ENCODE measurements at places on chromosomes 3 and 15.

GRCh38 chr3:15348246-15348645, 15.9 kb upstream of the SH3BP5 start:
- no peak for DNase-seq

- DNase-seq: no peak
Measured at GRCh38 chr3:56302417-56302816, 165.8 kb downstream of the ERC2 start.

- DNase-seq: no peak
Measured at GRCh38 chr3:101847328-101847727, 2.0 kb upstream of the NFKBIZ start.

- no peak for DNase-seq
Measured at GRCh38 chr15:74377831-74378766, 10.7 kb upstream of the CYP11A1 start.

DNA sequence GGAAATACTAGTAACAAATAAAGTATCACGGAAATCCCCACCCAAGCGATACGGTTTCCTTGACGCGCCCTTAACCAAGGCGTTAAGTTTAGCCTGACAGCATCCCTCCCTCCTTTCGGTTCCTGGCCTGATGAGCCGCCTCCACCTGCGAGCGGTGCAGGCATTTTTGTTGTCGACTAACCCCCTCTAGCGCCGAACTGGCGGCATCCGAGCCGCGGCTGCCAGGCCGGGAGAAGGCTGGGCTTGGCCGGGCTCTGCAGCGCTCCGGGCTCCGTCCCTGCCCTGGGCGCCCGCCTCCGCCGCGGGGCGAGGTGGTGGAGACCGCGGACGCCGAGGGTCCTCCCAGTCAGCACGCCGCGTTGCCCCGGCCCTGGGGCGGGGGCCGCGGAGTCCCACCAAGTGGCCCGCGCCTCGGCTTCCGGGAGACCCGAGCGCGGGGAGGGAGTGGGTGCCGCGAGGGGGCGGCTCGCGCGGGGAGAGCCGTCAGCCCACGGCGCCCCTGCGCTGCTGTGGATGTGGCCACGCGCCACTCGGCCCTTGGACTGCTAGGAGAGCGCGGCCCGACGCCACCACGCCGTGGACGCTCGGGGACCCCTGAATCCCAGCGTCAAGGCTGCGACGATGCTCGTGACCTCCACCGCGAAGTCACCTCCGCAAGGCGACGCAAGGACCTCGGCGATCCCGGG, 1.1 kb upstream of the EPHA6 start:
- peak; percentile 21 for DNase-seq

DNA sequence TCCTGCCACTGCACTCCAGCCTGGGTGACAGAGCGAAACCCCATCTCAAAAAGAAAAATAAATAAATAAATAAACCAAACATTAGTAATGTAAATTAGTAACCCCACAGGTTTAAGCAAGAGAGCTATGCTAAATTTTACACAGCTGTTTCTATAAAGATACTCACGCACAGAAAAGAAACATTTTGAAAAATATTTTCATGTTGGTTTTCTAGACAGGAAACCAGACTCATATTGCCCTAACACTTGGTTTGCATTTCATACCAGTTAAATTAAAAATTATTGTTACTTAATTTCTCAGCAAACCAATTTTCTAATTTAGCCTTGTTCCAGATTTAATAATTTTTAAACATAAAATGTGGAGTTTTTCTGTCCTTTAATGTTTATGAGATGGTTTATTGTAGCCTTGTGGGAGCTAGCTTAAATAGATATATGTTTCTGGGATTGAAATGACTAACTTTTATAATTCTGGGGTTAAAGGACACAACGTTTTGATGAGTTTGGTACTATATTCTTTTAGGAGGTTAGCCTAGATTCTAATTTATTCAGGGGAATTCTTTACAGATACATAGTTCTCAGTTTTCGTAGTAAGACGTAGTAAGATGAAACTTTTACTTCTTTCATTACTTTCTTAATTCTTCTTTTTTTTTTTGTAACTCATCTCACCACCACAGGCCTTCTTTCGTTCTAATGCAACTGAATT, 42.6 kb upstream of the SLC4A7 start:
- DNase-seq: no peak

- DNase-seq: no peak
Measured at GRCh38 chr15:72153269-72154000, 35.2 kb downstream of the SENP8 start.

GRCh38 chr15:75451674-75452363, at the start of gene SIN3A:
SIN3A (minus strand) TSS chr15:75451690; CDS start chr15:75430375, 21,315 bp downstream.
- peak; percentile 100 for DNase-seq

- no peak for DNase-seq
Measured at GRCh38 chr3:127114337-127115070, 78.4 kb upstream of the PRR23E start.

GRCh38 chr15:95875121-95875643, 455.3 kb upstream of the NR2F2 start:
- DNase-seq: no peak

DNA sequence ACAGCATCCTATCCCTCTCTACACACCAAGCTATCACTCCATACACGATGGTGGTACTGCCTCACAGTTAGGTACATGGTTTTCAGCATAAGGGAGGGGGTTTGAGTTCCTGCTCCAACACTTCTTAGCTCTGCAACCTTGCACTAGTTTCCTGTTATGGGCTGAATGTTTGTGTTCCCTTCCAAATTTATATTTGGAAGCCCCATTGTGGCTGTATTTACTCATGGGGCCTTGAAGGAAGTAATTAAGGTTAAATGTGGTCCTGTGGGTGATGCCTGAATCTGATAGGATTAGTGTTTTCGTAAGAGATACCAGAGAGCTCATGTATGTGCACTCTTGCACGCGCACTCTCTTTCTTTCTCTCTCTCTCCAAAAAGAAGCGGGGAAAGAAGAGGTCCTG, 259.4 kb downstream of the RORA start:
- no peak for DNase-seq

GRCh38 chr3:135756106-135756668, 209.3 kb upstream of the PPP2R3A start:
- DNase-seq: no peak

- no peak for DNase-seq
Measured at GRCh38 chr15:74584779-74585178, 30.9 kb upstream of the CLK3 start.

DNA sequence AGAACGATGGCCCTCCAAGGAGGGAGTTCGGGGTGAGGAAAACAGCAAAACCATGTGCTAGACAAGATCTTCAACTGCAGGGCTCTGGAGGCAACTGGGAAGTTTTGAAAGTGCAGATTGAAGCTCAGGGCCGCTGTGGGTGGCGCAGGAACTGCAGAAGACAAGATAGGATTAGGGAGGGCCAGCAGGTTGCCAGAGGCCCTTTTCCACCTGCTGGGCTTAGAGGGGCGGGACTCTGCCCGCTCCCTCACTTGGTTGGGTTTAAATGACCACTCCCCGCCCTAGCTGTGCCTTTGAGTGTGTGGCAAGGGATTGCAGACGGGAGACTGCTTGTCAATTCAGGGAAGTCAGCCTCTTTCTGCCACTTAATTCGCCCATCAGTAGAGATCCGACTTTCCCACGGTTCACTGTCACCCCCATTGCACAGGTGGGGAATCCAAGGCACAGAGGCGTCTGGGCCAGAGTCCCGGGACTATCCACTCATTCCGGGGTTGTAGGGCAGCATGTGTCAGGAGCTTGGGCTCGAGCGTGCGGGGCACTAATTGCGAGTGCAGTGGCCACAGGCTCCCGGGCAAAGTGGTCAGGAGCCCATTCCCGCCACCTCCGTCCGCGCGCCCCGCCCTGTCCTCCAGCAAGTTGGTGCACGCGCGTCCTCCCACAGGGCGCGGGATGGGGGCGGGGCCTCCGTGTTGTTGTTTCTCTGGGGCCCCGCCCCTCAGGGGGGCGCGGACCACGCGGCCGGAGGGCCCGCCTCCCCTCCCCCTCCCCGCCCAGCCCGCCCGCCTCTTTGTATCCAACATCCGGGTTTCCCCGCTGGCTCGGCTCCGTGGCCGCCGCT, at the start of gene ACVR2B:
TSS of gene ACVR2B (plus strand) at position 816 of the 838 bp plus-strand sequence. CDS start 433 bp downstream, outside the sequence.
- peak; percentile 74 for DNase-seq

DNA sequence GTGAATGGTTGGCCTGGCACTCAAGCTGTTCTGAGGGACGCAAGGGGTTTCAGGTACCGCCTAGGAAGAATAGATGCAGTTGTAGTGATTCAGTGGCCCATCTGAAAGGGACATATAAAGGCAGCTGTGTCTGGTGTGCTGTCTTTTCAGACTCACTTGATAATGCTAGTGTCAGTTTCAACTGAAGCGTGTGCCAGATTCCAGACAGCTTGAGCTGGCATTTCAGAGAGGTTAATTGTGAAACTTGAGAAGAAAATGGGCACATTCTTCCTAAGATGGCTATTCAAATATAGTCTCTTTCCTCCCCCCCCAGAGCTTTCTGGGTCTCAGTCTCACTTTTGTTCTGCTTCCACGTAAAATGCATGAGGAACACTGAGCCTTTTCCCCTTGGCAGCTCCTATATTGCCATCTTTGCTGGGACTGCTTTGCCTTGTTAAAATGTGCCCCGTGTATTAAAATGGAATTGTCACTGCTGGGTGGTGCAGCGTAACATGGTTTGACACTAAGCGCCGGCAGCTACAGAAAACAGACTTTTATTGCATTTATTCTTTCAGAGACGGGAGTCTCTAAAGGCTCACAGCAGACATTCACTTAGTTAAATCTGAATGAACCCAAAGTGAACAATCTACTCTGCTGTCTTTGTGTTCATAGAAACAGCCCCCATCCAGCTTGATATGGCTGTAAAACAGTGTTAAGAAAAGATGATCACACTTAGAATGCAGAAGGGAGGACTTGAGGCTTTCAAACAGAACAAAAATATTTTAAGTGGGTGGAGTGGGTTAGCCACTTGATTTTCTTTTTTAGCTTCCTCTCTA, 478.7 kb downstream of the RBMS3 start:
- DNase-seq: no peak

DNA sequence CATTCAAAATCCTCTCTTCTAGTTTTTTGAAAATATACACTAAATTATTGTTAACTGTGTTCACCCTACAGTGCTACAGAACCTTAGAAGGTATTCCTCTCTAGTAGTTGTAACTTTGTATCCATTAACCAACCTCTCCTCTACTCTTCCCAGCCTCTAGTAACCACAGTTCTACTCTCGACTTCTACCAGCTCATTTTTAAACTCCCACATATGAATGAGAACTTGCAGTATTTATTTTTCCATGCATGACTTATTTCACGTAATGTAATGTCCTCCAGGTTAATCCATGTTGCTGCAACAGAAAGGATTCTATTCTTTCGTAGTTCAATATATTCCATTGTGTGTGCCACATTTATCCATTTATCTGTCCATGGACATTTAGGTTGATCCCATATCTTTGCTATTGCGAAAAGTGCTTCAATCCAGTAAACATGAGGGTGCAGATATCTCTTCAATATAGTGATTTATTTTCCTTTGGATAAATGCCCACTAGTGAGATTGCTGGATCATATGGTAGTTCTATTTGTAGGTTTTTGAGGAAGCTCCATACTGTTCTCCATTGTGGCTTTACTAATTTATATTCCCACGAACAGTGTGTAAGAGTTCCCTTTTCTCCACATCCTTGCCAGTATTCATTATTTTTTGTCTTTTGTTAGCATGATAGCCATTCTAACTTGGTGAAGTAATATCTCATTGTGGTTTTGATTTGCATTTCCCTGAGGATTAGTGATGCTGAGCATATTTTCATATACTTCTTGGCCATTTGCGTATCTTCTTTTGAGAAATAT, 113.7 kb upstream of the SMAD3 start:
- no peak for DNase-seq

- DNase-seq: no peak
Measured at GRCh38 chr3:31936420-31937060, 44.5 kb downstream of the OSBPL10 start.

GRCh38 chr3:151751161-151751560, 17.4 kb downstream of the AADACL2 start:
- DNase-seq: no peak

Data from activated CD4-positive, alpha-beta T cell treated with anti-CD3 and anti-CD28 coated beads for 4 hours (primary cell).